ENCODE measurements at places on chromosomes 2 and 18.

DNA sequence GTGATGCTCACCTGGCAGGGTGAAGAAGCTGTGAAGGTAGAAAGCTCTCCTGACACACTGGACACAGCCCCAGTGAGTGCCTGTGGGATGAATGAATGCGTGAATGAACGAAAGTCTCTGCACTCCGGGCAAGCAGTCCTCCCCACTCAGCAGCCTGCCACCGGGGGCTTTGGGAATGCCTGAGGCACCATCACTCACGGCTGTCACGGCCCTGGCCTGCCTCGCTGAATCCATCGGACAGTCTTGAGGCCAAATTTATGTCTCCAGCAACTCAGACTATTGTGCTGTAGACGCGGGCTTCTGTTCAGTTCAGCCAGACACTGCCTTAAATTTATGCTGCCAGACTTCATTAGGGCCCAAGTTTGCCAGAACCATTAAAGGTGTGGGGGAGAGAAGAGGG, 62.9 kb upstream of the TEX51 start:
- DNase-seq = no peak

GRCh38 chr2:227848586-227848985, 22.8 kb upstream of the DAW1 start:
- DNase-seq = no peak

GRCh38 chr2:68734688-68735525, at the start of gene ARHGAP25:
TSS of gene ARHGAP25 (plus strand) at chr2:68734811. CDS start at chr2:68735200, 389 bp downstream.
- no peak for DNase-seq

- no peak for DNase-seq
Observed at GRCh38 chr2:105712981-105713596, 31.6 kb upstream of the NCK2 start.

GRCh38 chr2:55051026-55051866, 995 bp upstream of the RTN4 start:
- DNase-seq = no peak

DNA sequence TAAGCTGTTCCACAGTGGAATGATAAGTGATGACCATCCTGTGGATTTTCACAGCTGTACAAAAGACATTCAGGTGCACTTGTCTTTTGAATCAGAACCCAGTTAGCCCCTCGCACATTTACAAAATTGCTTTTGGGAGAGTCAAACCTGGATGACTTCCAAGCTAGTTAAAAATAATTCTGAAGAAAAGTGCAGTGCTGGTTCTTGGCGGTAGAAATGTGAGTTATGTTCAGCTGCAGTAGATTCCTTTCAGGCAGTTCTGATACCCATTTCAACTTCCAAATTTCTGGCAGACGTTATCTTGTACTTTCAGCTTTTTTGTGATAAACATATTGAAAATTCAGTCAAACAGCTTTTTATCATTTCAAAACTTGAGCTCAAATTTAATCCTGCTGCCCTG, 324.7 kb downstream of the NRXN1 start:
- DNase-seq = no peak

- no peak for DNase-seq
Observed at GRCh38 chr2:33094303-33094702, 147.6 kb downstream of the LTBP1 start.

GRCh38 chr2:144215701-144216675, 303.9 kb downstream of the ZEB2 start:
- DNase-seq = no peak

GRCh38 chr2:100376836-100377235, 40.6 kb downstream of the CHST10 start:
- DNase-seq = no peak

- DNase-seq = no peak
Observed at GRCh38 chr2:239392688-239393387, 8.0 kb downstream of the HDAC4 start.

DNA sequence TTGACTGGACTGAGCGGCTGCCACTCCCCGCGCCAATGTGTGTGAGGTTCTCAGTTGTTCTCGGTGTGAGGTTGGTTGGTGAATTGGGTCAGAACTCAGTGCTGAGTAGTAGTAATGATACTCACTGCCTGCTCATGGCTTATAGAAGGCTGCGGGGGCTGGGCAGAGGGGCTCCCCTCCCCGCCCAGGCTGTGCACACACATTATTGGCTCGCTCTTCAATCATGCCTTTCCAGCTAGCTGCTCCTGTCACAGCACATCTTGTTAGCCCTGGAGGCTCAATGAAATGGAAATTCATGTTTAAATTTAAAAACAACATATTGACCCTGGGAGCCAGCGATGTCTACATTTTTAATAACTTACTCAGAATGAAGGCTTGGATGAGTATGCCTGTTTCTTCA, 152.8 kb downstream of the CELF4 start:
- no peak for DNase-seq

- no peak for DNase-seq
Observed at GRCh38 chr2:230879271-230879882, 14.6 kb downstream of the ITM2C start.

- DNase-seq = no peak
Observed at GRCh38 chr2:241666627-241667400, 19.8 kb downstream of the DTYMK start.

DNA sequence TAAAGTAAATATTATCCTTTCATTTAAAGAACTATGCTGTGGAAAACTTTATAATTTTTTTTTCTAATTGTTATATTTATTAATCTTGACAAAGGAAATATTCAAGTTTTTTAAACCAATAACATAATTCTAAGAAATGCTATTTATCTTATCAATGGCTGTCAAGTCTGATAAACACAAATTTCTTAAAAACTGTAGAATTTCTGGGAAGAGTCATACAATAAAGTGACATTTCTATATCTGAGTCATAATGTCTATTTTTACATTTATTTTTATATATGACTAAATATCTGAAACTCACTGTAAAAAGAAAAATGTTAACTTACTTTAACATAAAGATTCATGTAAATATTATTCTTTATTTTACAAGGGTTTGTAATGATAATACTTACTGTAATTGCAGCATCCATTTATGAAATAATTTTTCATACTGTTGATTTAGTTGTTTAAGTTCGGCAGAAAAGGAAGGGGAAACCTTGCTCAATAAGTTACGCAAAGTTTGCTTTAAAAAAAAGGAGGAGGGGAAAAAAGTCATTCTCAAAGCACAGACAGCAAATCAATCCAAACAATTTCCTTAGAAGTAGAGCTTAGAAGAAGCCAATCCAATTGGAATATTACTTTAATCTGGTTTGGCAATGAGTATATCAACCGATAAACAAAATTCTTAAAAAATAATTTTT, 32.4 kb downstream of the ORC2 start:
- DNase-seq = no peak

DNA sequence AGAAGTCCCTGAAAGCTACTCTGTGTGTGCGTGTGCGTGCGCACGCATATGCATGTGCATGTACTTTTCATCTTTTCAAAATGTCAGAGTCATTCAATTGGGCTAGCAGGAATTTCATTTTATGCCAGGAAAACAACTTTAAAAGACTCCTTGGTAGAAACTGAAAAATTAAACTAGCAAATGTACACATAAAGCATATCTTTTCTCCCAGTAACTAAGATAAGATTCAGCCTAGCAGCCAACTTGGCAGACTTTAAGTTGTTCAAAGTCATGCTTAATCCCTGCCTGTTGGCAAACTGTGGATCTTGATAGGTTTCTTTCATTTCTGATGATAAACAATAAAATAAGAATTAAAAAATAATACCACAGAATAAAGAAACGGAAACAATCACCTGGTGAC, 1129.1 kb downstream of the LRP1B start:
- DNase-seq = no peak

- DNase-seq = no peak
Observed at GRCh38 chr18:58139459-58140386, 95.7 kb downstream of the NEDD4L start.

- no peak for DNase-seq
Observed at GRCh38 chr2:126222278-126222677, 433.7 kb upstream of the GYPC start.

DNA sequence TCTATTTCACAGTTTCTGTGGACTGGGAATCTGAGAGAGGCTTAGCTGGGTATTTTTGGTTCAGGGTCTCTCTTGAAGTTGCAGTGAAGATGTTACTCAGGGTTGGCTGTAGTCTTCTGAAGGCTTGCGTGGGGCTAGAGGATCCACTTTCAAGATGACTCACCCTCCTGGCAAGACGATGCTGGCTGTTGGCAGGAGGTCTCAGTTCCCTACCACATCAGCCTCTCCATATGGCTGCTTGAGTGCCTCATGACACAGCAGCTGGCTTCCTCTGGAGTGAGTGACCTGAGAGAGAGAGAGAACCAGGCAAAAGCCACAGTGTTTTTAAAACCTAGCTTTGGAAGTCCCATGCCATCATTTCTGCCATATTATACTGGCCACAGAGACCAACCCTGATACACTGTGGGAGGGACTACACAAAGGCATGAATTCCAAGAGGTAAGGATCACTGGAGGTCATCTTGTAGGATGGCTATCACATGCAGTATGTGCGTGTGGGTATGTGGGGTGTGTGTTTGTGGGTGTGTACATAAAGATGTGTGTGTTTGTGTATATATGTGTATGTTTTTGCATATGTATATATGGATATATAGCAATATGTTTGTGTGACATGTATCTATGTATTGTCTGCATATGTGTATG, 25.1 kb downstream of the DNPEP start:
- DNase-seq = no peak

DNA sequence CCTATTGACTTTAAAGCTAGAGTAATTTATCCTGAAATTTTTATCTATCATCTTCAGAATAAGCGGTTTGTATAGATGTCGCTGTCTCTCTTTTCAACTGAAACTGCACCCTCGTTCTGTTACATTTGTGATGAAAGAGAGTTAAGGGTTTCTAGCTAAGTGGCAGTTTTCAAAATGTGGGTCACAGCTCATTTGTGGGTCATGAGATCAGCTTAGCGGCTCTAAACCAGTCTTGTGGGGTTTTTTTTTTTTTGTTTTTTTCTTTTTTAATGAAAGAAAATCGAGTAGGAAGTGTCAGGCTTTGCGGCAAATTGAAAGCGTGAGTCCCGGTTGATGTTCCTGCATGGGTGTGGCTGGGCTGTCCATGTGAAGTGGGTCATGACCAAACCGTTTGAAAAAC, 31.2 kb downstream of the SALL3 start:
- no peak for DNase-seq

- DNase-seq = no peak
Observed at GRCh38 chr2:128498086-128498485, 179.4 kb upstream of the HS6ST1 start.

- no peak for DNase-seq
Observed at GRCh38 chr18:6311456-6312215, 103.1 kb downstream of the L3MBTL4 start.

- DNase-seq = no peak
Observed at GRCh38 chr2:37284381-37284780, 40.3 kb downstream of the PRKD3 start.

GRCh38 chr2:130382313-130382917, 26.6 kb downstream of the PTPN18 start:
- no peak for DNase-seq

DNA sequence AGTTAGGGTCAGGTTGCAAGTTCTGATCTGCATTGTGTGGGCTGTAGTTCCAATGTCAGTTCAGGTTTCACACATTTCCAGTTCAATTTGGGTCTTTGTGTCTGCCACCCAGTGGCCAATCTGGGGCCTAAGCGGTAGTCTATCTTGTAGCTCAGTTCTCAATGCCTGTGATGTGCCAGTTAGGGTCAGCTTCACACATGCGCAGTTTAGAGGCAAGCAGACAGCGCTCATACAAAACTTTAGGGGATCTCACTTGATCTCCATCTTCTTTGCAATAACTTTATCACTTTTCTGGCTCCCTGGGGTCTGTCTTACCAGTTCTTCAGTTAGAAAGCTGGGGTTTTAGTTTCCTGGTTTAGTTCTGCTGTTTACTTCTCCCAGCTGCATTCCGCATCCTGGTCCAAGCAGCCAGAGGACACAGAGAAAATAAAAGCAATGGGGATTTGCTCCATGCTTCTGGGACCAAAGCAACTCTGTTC, 11.0 kb upstream of the ZNF24 start:
- DNase-seq = peak; percentile 29

DNA sequence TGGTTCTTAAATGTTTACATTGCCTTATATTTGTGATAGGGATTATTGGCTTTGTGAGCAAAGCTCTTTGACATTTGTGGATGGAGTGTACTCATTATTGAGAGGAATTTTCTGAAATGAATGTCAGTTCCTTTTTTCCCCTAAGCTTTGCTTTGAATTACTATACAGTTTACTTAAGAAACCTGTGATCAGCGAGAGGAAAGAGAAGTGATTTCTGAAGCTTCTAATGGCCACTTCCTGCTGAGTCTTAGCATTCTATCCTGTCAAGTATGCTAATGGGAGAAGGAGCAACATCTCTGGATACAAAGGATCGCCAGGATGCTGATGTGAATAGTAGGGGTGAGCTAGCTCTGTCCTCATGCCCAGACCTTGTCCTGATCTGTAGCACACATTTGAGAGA, 47.8 kb upstream of the MGAT5 start:
- no peak for DNase-seq

DNA sequence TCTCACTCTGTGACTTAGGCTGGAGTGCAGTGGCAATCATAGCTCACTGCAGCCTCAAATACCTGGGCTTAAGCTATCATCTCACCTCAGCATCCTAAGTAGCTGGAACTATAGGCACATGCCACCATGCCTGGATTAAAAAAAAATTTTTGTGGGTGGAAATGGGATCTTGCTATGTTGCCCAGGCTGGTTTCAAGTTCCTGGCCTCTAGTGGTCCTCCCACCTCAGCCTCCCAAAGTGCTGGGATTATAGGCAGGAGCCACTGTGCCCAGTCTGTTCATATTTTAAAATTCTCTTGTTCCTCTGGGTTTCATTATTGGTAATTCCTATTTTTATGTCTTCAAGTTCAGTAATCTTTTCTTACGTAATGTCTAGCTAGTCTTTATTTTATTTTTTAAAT, 25.5 kb upstream of the RAB31 start:
- DNase-seq = no peak

DNA sequence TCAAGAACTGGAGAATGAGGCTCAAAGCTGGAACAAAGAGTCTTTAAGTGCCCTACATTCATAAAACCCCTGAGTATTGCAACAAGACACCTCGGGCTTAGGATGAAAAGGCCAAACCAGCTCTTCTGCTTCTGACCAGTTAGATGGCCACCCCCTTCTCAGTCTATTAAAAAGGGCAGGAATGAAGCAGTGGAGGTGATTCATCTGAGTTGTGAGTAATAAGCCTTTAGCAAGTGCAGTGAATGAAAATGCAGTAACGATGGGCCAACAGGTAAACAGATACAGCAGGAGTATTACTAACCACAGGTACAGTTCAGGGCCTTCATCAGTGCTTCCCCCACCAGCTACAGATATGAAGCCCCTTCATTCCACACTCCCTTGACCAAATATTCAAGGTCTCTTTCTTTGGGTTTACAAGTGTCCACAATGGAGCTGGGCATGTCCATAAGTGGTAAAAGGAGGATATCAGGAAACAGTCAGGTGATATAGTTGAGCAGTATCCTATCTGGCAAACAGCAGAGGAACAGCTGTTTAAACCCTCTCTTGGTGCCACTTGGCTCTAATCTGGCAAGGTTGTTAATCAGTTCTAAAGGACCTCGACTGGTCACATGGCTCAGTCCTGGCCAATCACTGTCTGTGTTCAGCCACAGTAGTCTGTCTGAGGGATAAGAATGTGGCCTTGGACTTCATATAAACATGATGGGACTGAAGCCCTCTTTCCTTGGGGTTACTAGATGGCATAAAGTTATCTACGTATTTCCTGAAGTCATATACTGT, 17.8 kb downstream of the SERPINB13 start:
- DNase-seq = no peak

- no peak for DNase-seq
Observed at GRCh38 chr18:7626922-7627440, 59.9 kb downstream of the PTPRM start.

- DNase-seq = no peak
Observed at GRCh38 chr2:105857076-105857740, 112.5 kb downstream of the NCK2 start.
